ENCODE measurements at places on chromosomes 3 and 15.

DNA sequence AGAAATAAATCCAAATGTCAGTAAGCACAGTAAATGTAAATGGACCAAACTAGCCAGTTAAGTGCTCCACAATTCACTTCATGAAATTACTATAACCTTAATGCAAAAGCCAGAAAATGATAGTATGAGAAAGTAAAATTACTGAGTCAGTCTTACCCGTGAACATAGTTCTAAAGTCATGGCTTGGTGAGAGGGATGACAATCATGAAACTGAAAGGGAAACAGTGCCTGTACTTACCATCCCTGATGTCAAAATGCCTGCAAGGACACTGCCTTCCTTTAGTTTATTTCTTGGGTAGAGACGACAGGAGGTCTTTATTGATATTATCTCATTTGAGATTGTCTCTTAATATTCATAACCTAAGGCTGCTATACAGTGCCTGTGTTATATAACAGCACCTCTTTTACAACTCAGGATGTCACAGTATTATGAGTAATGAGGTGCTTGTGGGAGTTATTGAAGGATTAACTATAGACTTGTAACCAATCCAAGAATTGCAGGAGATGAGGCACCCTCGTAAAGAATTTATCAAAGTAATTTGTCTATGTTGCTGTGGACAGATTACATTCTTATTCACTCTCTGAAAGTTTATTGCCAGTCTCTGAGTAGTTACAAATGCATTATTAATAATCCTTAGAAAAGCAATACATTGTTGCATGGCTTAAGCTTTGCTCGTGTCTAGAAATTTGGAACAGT lies 142.9 kb upstream of the BFSP2 start:
- no peak for DNase-seq

GRCh38 chr3:32556332-32556731 lies 14.3 kb downstream of the DYNC1LI1 start:
- no peak for DNase-seq

- no peak for DNase-seq
These were observed 9.1 kb upstream of the TP63 start for GRCh38 chr3:189621948-189622603.

DNA sequence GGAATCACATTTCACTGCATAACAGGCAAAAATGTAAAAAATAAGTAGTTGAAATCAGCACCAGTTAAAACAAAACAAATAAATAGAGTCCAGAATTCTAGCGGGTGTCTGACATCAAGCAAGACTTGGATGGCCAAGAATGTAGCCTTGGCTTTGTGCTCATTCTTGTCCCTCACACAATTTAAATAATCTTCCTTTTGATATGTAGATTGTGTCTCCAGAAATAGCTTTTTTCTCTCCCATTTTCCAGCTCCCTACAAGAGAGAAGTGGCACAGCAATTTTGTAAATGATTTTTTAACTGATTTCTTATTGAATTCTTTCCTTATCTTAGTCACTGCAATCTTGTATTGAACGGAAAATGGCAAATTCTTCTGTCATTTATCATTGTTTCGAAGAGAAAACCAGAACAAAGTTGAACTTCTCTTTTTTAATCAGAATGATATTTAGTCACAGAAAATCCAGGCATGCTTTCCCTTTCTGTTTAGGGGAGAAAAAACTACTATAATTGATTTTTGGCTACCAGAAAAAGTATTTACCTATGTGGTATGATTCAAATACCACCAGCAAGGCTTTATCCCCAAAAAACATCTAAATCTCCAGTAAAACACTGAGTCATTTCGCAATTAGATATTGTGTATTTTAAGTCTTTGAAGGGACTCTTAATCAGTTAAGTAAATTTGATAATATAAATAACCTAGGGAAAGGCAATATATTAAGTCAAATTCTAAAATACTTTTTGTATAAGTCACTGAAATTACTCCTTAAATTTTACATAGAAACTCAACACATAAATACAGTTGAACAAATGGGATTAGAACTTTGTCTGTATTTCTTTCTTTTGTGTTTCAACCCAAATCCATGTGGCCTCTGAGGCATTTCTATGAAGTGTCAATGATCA lies 481.7 kb downstream of the GBE1 start:
- no peak for DNase-seq

DNA sequence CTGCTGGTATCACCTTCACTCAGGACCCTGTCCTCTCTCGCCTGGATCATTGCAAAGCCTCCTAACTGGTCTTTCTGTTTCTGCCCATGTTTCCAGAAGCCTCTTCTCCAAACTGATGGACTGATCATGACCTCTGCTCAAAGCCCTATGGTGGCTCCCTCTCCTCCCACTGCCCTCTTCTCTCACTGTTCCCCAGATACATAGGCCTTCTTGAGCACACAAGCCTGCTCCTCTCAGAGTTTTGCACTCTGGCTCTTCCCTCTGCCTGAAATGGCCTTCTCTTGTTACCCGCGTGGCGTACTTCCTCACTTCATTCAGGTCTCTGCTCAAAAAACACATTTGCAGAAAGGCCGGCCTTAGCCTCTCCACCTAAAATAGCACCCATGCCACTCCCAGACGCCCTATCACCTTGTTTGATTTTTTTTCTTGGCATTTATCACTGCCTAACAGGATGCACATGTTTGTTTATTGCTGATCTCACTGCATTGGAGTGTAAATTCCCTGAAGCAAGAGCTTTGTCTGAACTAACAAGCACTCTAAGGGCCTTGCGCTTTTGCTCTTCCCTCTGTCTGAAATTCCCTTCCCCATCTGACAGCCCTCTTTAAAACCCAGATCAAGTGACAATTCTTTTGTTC lies 1.4 kb upstream of the ETFA start:
- DNase-seq = no peak

DNA sequence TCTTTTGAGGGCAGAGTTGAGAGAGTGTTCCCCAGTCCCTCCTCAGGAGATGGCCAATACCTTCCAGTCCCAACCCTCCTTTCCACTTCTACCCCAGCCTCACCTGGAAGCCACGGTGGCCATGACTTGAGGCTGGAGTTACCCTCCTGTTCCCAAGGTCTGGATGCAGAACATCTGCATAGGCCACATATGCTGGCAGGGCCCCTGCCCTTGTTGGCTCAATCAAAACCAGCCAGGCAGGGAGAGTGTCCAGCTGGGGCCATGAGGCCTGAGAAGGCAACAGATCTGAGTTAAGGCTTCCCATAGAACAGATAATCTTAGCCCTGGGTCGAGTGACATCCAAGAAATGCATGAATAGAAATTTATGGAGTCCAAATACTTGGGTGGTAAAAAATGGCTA lies 23.6 kb upstream of the VIPR1 start:
- no peak for DNase-seq

DNA sequence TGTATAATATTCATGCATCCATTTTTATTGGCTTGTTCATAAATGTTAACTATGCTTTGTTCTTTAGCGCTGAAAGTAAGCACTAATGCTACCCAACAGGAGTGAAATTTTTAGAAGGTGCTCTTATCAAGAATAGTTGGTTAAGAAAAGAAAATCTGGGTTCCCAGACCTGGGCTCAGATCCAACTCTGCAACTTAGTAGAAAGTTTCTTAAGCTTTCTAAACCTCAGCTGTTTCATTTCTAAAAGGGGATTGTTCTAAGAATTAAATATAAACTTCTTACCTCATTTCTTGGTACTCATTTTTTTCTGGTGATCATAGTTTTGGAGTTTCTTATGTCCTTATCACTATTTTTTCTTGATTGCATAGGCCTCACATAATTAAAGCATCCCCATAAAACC lies 12.1 kb downstream of the ARPP21 start:
- DNase-seq = no peak

Data from renal cortex interstitium (tissue), 15 donors.